Naive B cell (primary cell): ENCODE measurements at places on chromosomes 1 and 21. TPM values are rescaled to one million over a fixed set of nuclear protein-coding genes. Genes with fewer than 3 reads are reported as not detected.

DNA sequence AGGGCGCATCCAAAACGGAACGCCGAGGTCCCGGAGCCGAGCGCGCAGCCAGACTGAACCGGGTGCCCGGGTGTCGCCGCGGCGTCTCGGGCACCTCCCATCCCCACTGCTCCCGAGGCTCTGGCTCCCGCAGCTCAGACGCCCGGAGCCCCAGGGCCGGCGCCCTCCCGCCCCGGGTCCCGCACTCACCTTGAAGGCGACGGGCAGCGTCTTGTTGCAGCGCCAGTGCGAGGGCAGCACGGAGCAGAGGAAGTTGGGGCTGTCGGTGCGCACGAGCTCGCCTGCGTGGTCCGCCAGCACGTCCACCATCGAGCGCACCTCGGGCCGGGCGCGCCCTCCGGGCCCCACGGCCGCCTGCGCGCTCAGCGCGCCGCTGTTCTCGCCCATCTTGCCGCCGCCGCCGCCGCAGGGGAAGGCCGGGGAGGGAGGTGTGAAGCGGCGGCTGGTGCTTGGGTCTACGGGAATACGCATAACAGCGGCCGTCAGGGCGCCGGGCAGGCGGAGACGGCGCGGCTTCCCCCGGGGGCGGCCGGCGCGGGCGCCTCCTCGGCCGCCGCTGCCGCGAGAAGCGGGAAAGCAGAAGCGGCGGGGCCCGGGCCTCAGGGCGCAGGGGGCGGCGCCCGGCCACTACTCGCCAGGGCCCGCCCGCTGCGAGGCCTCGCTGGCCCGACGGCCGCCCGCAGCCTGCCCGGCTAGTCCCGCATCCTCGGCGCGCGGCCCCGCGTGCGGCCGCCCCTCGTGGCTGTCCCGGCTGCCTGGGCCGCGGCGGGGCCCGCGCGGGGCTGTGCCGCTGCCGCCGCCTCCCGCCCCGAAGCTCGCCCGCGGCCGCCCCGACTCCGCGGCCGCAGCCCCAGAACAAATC, 447 bp downstream of the RUNX3 start:
- DNase-seq: peak; percentile 63

The MATN1 gene
- 0.21 TPM for polyA plus RNA-seq

The KRTAP15-1 gene
- polyA plus RNA-seq: not detected

The OR6N1 gene
- polyA plus RNA-seq: not detected

- no peak for DNase-seq
Observed at GRCh38 chr1:164760569-164760968, 201.6 kb downstream of the PBX1 start.

- no peak for DNase-seq
Observed at GRCh38 chr21:27519361-27519760, 552.5 kb upstream of the ADAMTS5 start.

DNA sequence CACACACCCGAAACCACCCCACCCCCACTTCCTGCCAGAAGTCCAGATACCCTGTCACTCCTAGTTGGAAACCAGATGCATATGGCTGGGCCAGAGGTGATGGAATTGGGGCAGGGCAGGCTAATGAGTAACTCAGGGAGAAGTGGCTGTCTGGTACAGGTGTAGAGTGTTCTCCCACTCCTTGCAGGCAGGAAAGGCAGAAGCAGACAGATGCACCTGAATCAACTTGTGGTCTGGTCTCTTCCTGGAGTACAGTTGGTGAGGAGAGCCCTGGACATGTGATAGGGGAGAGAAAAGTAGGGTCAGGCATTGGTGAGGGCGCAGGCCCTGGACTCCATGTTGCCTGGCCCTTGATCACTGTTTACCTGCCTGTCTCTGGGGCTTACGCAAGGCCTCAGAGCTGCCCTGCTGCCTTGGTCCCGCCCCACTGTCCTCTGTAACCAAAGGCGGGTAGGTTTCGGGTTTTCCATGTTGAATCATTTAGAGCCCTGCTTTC, 2.5 kb downstream of the CGN start:
- no peak for DNase-seq

DNA sequence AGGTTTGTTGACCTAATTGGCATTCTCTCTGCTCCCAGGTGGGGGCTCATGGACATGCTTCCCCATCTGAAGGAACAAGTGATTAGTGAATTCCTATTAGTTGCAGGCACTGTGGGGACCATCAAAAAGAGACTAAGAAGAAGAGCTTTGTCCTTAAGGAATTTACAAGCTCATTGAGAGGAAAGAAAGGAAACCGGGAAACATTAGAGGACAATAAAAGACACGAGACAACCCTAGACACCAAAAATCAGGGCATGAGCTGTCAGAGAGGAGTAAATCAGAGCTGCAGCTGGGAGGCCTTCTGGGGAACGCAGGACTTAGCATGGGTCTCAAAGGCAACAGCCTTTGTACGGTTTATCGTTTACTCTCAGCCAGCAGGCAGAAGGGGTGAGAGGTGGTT, 45.1 kb downstream of the BACE2 start:
- DNase-seq: no peak

DNA sequence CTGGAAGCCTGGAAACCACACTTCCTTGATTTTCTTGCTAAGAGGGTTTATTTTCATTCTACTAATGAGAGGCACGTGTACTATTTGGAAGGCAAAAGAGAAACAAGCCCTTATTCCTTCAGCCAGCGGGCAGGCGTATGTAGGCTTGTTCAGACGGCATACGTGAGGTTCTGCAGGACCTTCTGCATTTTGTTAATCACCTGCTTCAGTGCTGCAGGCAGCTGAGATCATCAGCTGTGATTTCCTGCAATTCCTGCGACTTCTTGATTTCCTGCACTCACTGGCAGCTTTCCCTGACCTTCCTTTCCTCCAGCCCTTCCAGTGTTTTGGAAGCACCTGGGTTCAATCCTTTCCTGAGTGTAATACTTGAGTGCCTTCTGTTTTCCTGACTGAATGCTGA, 43.4 kb downstream of the TSNAX start:
- no peak for DNase-seq

The CD48 gene
- polyA plus RNA-seq: 158 TPM
